ENCODE measurements at places on chromosomes 11 and 22.
A peak's percentile ranks its signal among the peaks of the same experiment; 100 is the strongest.

DNA sequence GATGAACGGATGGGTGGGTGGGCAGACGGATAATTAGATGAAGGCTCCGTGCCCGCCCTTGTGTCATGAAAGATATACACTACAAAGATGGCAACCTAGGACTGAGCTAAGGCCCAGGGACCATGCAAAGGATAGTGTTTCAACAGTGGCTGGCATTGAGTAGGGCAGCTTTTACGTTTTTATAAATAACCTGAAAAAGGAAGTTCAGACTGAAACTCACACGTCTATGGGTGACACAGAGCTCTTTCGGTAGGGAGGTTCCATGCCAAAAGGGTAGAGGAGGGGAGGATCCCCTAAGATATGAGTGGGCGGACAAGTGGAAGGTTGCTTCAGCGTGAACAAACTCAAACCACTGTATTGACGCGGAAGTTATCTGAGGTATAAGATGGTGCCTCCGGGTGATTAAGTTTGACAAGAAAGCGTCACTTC is 90.5 kb downstream of the UBASH3B start:
- DNase-seq, result peak; percentile 25

GRCh38 chr11:111095327-111095726 is 150.2 kb upstream of the POU2AF2 start:
- DNase-seq, result no peak

DNA sequence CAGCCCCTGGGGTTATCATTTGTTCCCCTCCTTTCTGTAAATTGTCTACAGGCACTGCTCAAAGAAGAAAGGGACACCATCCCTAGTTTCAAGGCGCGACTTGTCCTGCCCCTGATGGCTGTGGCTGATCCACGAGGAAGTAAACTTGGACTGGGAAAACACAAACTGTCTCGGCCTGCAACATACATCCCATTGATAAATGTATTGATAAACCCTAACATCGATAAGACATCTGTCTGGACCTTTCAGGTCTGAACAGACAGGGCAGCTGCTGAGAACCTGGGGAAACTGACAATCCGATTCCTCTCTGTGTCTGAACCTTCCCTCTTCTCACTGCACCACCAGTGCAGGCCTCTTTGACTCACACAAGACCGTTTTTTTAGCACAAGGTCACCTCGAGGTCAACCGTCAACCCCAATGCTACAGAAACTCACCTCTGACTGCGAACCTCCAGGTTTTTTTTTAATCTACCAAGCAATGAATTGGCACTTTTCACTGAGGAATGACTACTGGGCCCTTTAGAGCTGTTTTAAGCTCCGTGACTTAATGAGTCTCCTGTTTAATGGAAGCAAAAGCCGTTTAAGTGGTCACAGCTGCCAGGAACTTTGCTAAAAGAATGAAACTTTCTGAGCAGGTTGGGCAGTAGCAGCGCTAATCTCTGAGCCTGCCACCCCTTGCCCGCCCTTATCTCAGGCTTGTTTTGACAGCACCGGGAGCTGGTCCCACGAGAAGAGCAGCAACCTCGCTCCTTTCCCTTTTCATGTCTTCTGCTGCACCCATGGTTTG is 203.8 kb upstream of the TMEM45B start:
- no peak for DNase-seq

- no peak for DNase-seq
Measured at GRCh38 chr11:15621565-15621964, 506.8 kb downstream of the INSC start.

DNA sequence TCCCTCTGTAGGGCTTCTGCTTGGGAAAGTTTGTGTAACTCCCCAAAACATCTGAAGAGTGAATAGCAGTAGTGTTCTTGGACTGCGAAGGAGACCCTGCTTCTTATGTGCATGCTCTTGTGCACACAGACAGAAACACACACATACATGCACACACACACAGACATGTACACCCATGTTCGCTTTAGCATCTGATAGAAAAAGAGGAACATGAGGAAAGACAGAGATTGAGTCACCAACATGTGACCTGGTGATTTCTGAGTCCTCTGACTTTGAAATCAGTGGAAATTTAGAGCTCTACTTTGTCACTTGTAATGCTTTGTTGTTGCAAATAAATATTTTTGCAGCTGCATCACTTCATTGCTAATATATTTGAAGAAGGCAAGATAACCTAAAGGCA is 23.8 kb downstream of the CD44 start:
- DNase-seq, result no peak

- DNase-seq, result no peak
Measured at GRCh38 chr11:46100670-46101069, 20.6 kb downstream of the PHF21A start.

- no peak for DNase-seq
Measured at GRCh38 chr11:133821776-133822175, 23.5 kb downstream of the SPATA19 start.

DNA sequence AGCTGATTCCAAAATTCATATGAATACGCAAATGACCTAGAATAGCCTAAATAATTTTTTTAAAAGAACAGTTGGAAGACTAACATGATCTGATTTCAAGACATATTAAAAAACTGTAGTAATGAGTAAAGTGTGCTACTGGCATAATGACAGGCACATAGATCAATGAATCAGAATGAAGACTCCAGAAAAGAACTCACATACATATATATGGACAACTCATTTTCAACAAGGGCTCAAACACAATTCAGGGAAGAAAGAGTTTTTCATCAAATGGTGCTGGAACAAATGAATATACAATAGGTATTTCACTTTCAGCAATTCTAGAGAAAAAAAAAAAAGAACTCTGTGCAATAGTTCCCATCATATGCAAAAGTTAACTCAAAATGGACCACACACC is 33.7 kb downstream of the BTBD10 start:
- DNase-seq, result no peak

DNA sequence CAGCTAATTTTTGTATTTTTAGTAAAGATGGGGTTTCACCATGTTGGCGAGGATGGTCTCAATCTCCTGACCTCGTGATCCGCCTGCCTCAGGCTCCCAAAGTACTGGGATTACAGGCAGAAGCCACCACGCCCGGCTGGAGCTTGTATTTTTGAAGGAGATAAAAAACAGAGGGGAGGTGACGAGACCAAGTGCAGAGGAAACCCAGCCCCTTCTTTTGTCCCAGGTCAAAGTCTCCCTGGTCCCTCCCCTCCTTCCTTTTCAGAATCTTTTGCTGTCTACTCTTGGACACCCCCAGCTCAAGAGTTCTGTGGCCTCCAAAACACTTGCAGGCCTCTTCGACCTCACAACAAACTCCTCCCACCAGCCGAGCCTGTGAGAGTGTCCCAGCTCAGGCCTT is 12.2 kb upstream of the TMEM184B start:
- DNase-seq, result no peak

GRCh38 chr11:119446434-119446833 is 23.5 kb upstream of the THY1 start:
- no peak for DNase-seq

DNA sequence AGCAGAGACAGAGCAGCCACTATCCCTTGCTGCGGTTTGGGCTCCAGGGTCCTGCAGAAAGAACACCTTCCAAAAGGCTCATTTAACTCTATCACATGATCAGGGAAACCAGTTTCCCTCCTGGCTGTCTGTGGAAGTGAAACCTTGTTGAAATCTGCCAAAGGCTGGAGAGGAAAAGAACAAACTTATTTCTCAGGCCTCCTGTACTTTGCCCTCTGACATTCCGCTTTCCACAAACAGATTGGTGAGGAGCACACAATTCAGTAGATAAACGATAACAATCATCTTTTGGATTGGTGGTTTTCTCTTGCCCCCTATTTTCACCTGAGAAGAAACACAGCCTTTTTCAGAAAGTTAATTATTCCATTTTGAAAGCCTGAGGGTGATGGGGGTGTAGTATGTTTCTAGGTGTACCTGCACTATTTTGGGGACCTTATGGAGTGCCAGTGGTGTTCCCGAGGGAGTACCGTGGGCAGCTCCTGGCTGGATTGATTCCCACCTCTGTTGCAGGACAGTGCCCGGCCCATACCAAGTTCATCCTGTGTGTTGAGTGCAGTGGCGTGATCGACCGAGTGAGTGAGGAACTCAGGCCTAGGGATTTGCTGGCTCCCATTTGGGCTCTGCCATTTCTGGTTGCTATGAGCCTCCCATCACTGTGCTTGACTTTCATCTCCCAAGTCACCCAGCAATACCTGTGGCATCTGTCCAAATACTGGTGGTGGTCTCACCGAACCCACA is 102.0 kb downstream of the TBC1D22A start:
- DNase-seq, result no peak

DNA sequence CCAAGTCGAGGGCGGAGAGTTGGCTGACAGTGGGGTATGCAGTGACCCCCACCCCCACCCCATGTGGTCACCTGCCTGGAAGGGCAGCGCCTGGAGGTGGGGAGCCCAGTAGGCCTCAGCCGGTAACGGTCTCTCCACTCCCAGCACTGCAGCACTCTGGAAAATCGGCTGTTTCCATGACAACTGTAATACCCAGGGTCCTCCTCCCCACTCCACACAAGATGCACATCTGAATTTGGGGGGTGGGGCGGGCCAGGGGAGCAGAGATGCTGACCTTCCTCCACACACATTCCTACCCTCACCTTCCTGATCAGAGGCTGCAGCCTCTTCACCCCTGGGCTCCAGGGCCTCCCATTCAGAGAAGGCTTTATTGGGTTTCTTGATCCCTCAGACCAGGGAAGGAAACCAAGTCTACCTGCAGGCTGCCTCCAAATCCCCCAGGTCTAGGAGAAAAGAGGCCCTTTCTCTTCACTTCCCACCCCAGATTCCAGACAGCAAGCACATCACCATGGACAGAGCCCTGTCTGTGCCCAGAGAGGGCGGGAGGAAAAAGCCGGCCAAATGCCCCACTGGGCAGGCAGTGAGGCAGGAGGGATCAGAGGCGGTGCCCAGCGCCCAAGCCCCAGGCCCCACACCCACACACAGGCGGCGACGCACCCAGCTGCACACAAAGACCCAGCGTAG is 46.5 kb downstream of the SLC22A12 start:
- DNase-seq, result no peak

- no peak for DNase-seq
Measured at GRCh38 chr11:129215506-129216245, 23.6 kb upstream of the ARHGAP32 start.

GRCh38 chr11:88414981-88415413 is 77.5 kb upstream of the CTSC start:
- no peak for DNase-seq

GRCh38 chr11:73980001-73980961 is 2.4 kb downstream of the UCP2 start:
- DNase-seq, result peak; percentile 69

DNA sequence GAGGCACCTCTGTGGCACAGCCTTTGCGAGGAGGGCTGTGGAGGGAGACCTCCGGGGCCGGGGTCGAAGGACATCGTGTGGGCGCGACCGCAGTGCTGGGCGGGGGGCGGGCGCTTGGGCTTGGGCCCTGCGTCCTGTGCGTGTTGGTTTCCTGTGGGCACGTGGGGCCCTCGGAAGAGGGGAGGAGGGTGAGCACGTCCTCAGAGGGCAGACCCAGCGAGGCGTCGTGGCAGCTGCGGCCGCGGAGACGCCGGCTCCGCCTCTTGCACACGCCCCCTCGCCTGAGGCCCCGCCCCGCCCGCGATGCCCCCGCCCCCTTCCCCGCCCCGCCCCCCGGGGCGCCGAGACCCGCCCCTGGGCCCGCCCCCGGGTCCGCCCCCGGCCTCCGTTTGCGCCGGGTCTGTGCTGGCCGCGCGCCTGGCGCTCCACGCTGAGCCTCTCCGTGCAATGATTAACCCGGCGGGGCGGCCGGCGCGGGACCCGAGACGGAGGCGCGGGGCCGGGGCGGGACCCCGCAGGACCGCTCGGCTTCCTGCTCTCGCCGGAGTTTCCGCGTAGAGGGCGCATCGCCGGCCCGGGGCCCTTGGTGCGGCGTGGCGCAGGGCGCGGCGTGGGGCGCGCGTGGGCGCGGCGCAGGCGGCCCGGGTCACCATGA is at the start of gene PRR5:
Gene PRR5, plus strand, starts transcription at position 381 of the 655 bp plus-strand sequence. Its CDS starts 271 bp downstream, at position 652.
- peak; percentile 90 for DNase-seq
